Stimulated activated effector memory CD8-positive, alpha-beta T cell treated with anti-CD3 and anti-CD28 coated beads, Interleukin-12 subunit alpha, Interleukin-12 subunit beta, amount 100 ng/mL, for 72 hours (primary cell): ENCODE measurements at places on chromosomes 3 and 15.

DNA sequence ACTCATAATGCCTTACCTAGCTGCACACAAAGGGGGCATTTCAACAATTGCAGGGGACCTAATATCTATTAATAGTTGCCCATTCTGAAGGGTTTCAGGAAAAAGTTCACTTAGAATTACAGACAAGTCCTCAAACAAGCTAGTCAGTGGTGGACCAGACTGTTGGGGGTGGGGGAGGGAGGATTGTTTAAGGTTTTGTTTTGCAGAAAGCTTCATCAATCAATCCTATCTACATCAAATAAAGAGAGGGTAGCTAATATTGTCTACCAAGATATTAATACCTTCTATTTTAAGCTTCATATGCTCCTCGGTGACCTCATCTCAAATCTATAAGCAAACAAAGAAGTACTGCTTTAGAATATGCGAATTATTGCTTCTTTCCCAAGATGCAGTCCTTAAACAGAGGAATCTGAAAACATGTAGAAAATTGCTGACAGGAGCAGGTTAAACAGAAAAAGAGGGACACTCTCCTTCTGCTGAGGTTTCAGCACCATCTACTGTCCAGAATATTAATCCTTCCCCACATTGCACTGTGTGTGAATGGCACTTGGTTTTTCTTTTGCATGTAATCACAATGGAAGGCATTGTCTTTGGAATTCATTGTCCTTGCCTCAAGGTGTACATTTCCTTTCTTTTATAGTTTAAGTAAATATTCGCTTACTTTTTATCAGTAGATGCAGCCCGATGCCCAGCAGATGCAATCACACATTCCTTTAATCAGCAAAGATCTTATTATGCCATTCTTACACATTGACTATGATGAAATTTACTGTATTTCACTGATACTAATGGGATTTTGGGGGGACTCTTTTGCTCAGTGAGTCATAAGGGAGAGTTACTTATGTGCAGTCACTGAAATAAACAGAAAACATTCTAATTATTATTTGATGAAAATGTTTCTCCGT is 94.7 kb downstream of the IL5RA start:
- no peak for DNase-seq

GRCh38 chr3:47225310-47225906 is 57.2 kb downstream of the KIF9 start:
- no peak for DNase-seq

GRCh38 chr3:5221701-5222100 is 34.2 kb downstream of the EDEM1 start:
- no peak for DNase-seq

DNA sequence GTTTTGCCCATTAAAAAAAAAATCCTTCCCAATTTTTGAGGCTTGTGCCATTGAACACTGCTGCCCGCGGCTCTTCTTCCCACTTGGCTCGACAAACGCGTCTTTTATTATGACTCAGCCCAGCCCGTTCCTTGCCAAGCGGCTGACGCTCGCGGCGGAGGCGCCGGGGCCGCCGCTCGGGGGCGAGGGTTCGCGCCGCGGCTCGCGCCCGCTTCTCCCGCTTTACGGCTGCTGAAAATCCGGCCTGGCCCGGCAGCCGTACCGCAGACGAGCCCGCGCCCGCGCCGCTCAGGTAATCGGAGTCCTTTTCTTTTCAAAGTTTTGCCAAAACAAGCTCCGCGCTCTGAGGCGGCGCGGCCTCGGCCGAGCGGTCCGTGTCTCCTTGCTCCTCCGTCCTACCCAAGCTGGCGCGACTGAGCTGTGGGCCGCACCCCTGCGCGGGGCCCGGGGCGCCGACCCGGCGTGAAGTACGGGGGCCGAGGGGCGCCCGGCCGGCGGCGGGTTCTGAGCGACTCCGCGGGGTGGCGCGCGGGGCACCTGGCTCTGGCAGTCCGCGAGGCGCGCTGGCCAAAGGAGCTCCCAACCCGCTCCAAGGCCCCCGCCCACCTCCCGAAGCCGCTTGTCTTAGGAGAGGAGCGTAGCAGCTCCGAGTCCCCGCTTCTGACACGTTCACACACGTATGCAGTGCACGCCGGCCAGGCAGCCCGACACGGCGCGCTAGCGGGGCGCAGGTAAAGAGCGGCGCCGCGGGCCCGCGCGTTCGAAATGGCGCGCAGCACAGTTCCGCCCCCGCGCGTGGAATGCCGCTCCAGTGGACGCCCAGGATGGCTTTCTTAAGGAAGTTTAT is 418.2 kb upstream of the NAALADL2 start:
- DNase-seq: no peak

DNA sequence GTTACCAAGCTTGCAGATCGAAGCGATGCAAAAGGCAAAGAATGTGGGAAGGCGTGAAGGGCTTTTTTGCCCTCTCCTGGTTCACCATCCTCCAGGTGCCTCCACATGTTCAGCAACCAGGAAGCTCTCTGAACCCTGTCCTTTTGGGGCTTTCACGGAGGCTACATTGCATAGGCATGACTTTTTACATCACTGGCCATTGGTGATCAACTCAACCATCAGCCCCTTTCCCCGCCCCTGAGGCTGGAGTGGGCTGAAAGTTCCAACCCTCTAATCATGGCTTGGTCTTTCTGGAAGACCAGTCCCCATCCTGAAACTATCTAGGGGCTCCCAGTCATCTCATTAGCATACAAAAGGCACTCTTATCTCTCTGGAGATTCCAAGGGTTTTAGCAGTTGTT is 52.6 kb downstream of the UACA start:
- no peak for DNase-seq

GRCh38 chr3:81315030-81315429 is 446.4 kb downstream of the GBE1 start:
- no peak for DNase-seq

DNA sequence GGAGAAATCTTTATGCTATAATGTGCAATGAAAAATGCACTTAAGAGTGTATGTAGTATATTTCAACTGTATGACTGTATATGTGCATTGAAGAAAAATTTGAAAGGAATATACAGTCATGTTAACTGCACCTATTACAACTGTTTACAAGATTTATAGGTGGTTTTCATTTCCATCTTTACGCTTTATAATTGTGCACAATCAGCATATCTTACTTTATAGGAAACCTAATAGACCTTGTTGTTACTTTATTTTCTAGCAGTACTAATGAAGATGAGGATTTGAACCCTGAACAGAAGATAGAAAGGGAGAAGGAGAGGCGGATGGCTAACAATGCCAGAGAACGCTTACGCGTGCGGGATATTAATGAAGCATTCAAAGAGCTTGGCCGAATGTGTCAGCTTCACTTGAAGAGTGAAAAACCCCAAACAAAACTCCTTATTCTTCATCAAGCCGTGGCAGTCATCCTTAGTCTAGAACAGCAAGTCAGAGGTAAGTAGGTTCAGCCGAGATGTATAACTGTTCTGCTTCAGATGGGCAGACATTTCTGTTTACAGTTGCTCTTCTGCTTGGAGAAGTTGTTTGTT is 103.4 kb upstream of the CGNL1 start:
- DNase-seq: no peak

- DNase-seq: no peak
Observed at GRCh38 chr3:35505181-35505580, 134.1 kb upstream of the ARPP21 start.

- DNase-seq: no peak
Observed at GRCh38 chr3:117346901-117347300, 637.3 kb downstream of the TUSC7 start.

GRCh38 chr3:97901313-97902248 is 70.7 kb downstream of the RIOX2 start:
- DNase-seq: no peak

- no peak for DNase-seq
Observed at GRCh38 chr3:195583831-195584542, at the start of gene APOD. APOD (minus strand) TSS chr3:195583940; CDS start chr3:195579461, 4,479 bp downstream.

GRCh38 chr3:193132964-193133363 is 108.1 kb upstream of the PLAAT1 start:
- no peak for DNase-seq

GRCh38 chr15:58249646-58250312 is 111.6 kb downstream of the AQP9 start:
- no peak for DNase-seq

DNA sequence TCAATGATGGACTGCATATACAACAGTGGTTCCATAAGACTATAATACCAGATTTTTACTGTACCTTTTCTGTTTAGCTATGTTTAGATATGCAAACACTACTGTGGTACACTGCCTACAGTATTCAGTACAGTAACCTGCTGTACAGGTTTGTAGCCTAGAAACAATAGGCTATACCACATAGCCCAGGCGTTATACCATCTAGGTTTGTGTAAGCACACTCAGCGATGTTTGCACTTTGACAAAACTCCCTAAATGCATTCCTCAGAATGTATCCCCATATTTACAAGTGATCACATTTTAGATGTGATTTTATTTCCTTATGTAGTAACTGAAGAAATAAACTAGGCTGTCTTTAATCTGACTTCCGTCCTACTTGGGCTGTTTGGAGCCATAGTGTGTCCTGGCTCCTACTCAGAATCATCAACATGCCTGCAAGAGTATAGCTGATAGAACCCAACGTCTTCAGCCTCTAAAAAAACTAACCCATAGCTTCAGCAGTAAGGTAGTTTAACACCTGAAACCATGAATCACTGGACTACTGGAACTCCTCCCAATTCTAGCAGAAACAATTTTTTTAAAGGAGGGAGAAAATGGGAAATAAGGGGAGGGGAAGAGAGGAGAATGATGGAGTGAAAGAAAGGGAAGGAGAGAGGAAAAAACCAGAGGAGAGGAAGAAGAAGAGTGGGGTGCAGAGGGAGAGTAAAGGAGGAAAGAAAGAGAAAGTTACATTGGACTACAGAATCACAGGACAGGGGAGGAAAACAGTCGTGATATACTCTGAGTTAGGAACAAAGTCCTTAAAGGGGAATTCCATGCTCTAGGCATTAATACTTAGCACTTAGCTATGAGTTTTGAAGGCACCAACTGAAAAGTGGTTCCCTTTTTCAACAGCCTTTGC is 67.7 kb upstream of the PLXND1 start:
- DNase-seq: no peak

DNA sequence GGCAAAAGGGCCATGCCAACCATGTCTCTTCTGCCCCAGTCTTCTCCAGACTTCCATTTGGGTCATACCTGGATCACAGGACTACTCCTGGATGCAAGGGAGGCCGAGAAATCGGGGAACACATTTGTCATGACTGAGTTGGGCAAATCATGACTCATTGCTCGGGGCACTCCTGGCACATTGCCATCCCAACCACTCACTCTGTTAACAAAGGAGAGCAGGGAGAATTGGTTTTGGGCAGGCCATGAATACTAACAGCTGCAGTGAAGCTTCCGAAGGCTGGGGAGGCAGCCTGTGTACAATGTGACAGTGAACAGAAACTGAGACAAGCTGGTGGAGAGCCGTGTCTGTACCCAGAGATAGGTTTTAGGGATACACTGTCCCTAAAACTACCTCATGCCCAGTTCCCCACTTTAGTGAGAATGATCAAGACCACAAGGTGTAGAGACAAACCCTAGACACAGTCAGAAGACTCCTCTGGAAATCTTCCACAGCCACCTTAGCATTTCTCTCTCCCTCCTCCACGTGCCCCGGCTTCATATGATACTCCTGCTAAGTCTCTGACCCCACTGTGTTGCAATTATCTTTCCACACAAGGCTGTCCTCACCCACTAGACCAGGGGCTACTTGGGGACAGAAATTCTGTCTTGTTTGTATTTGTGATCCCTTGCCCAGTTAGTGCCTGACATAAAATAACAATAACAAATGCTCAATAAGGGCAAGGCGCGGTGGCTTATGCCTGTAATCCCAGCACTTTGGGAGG is 10.5 kb upstream of the BUB1B start:
- DNase-seq: no peak

- DNase-seq: no peak
Observed at GRCh38 chr15:52309154-52309548, 13.5 kb upstream of the MYO5C start.

GRCh38 chr3:59318881-59319280 is 269.1 kb upstream of the CFAP20DC start:
- DNase-seq: no peak

DNA sequence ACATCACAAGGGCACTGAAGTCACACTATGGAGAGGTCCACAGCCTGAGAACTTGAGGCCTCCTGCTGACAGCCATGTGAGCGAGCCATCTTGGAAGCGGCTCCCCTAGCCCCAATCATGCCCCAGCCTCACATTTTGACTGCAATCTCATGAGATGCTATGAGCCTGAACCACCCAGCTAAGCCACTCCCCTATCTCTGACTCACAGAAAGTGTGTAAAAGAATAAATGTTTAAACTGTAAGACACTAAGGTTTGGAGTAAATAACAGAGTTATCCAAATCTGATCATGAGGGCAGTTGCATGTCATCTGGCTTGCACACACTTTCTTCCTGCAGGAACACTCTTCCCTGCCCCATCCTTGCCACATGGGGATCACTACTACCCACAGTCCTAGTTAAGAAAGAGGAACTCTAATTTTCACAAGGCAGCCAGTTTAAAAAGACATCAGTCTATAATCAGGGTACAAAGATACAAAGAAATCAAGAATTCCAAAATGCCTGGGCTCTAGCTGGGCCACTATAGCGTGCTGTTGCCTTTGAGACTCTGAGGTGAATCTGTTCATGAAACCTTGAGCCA is 494.2 kb downstream of the FOXP1 start:
- DNase-seq: no peak
